ENCODE measurements at places on chromosomes 12 and 14.

DNA sequence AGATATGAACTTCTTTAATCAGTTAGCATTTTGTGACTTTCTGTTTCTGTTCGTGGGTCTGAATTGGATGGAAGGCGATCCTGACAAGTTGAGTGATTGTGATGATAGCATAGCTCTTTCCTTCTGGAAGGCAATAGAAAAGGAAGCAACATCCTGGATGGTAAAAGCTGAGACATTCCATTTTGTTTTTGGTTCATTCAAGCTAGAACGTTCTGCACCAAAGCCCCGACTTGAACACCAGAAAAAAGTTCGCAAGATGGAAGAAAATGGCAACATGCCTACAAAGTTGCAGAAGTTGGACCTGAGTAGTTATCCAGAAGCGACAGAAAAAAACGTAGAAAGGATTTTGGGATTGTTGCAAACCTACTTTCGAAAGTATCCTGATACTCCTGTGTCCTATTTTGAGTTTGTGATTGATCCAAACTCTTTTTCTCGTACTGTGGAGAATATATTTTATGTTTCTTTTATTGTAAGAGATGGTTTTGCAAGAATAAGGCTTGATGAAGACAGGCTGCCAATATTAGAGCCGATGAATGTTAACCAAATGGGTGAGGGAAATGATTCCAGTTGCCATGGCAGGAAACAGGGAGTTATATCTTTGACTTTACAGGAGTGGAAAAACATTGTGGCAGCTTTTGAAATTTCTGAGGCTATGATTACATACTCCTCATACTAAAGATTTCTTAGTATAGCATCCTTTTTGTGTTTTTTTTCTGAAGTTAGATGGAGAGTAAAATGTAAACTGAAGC is 896 bp downstream of the EID3 start:
- DNase-seq, result no peak

DNA sequence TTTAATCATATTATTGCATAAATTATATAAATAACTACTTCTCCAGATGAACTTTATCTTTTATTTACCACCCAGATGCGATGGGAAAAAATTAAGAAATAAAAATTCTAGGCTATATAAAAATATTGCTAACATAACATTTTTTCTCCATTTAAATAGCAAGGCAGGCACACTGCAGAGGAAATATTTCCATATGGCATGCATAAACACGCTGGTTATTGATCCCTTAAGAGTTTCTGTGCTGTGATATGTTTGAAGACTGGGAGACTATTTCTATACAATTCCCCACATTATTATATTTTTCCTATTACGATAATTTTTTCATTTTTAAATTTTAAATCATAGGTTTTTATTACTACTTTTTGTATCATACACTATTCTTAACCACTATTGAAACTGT is 131.5 kb downstream of the C12orf50 start:
- no peak for DNase-seq

DNA sequence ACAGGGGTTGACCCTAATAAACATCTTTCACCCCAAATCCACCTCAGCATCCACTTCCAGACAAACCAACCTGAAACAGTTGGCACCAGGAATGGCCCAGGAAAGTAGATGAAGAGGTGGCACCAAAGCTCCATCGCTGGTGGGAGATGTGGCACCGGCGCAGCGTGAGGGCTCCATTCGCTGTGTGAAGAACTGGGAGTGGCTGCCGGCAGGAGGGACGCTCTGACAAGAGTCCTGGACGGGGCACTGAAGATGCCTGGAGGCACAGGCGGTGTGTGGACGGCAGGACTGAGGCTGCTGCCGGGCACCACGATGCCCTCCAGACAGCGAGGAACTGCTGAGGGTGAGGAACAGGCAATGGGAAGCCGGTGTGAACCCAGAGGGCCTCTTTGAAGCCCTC is 29.3 kb downstream of the DIO3 start:
- DNase-seq, result no peak

DNA sequence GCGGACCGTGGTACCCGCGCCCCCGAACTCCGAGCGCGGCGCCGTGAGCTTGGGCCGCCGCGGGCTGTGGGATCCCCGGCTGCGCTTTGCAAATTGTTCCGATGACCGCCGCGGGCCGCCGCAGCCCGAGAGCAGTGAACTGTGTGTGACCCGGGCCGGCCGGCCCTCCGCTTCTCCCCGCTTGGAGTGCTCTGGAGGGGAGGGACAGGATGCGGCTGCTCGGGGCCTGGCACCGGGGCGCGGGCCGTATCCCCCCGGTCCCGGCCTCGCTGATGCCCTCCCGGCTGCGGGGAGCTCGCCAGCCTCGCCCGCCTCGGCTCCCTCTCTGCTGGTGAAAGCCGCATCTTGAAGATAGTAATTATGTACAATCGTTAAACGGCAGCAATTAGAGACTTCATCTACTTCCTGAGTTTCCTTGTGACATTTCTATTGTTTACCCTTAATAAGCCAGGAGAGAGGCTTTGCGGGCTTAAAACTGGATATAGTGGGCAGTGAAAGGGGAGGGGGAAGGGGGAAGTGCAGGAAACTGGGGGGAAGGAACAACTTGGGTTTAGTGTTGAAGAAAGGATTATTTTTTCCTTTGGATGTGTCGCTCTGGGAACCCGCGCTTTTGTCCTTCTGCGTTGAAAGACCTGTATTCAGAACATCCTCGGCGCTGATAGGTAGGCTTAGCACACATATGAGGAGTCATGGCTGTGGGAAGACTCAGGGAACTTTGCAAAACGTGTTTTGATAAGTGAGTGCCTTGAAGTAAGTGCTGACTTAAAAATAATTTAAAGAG is 1.2 kb downstream of the PELI2 start:
- peak; percentile 15 for DNase-seq

GRCh38 chr12:98470469-98471082 is 44.8 kb upstream of the TMPO start:
- no peak for DNase-seq

- DNase-seq, result no peak
Observed at GRCh38 chr14:35407306-35407630, 2.7 kb upstream of the NFKBIA start.

DNA sequence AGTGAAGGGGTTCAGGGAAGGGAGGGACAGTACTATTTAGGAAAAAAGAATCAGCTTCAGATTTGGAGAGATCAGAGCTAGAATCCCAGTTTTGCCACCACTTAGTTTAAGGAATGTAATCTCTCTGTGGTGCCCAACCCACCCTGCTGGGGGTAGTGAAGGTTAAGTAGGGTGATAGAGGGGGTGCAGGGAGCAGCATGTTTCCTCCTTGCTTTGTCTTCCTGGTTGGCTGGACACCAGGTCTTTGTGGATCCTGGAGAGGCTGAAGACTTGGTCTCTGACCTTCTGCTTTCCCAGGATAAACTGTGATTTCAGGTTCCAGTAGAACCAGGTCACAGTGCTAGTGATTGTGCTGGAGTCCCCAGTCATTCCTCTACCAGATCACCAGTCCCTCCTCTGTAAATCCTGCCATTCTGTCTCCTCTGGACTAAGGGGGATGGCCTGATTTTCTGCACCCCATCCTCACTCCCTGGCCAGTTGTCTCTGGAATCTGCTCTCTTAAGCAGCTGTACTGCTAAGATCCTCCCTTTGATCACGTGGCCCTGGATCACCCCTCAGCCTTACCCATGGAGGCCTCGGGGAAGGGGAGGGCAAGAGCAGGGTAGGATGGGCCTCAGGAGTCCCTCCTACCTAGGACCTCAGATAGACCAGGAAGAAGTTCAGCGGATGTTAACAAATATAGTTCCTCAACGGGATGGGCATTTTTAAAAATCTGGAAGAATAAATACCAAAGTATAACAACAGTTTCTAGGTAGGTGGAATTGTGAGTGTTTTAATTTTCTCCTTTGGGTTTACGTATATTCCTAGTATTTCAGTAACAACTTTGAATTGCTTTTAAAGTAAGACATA is 3.1 kb downstream of the MAP3K12 start:
- no peak for DNase-seq

GRCh38 chr12:10067942-10068341 is 30.8 kb downstream of the CLEC1A start:
- no peak for DNase-seq

DNA sequence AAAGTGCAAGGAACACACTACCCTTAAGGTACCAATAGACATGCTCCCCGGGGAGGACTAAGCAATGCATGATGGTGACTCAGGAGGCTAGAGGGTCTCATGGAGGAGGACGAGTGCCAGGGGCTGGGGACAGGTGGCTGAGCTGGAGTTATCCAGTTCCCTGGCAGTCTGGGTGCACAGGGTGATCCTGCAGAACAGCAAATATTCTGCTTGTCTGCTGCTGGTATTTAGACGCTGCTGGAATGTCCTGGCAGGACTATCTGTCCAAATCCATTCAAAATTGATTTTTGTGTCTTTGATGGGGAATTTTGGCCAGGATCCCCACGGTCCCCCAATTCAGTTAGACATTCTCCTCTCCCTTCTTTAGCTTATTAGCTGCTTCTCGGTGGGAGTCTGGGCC is 138.7 kb downstream of the C12orf75 start:
- no peak for DNase-seq

- peak; percentile 92 for DNase-seq
Observed at GRCh38 chr12:56724972-56725722, at the start of gene NACA. Gene NACA (minus strand): TSS chr12:56725299. CDS start chr12:56724521, 778 bp downstream.

- DNase-seq, result no peak
Observed at GRCh38 chr14:96409701-96410100, 17.8 kb downstream of the AK7 start.

- no peak for DNase-seq
Observed at GRCh38 chr12:40168001-40168400, 56.8 kb upstream of the LRRK2 start.
